SK-N-SH treated with all-trans-retinoic acid at 6 μM for 48 hours (cell line): ENCODE measurements at places on chromosomes 6 and 20.
A peak's percentile ranks its signal among the peaks of the same experiment; 100 is the strongest.

GRCh38 chr6:39897698-39898097 lies 36.6 kb downstream of the MOCS1 start:
- ATAC-seq, result no peak

GRCh38 chr20:45010399-45010828 lies 44.1 kb downstream of the STK4 start:
- ATAC-seq, result peak; percentile 56

DNA sequence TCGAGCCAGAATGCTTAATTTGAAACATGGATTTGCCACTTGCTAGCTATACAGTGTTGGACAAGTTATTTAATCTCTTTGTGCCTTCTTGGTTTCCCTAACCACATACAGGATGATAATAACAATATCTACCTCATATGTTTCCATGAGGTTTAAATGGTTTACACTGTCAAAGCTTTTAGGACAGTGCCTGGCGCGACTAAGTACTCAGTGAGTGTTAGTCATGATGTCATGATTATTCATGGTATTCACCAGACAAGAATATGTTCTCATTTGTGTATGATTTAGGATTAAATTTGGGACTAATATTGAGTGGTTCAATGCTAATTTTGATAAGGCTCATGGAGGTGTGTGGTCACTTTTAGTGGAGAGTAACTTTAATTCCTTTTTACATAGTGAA lies 167.4 kb downstream of the EYA4 start:
- no peak for ATAC-seq

- no peak for ATAC-seq
Observed at GRCh38 chr6:135555550-135555949, 58.0 kb upstream of the AHI1 start.
